Glutamatergic neuron (in vitro differentiated cells): ENCODE measurements at places on chromosomes 12 and 14. TPM values are rescaled to one million over a fixed set of nuclear protein-coding genes. Genes with fewer than 3 reads are reported as not detected.

FCF1 gene
- 39.9 TPM for total RNA-seq

GRCh38 chr12:102883204-102883799 is 33.7 kb downstream of the PAH start:
- DNase-seq: peak; percentile 83
- no peaks in the 10 kb centered on the region for H3K4me1 ChIP-seq
- no peaks in the 10 kb centered on the region for H3K36me3 ChIP-seq
- H3K27ac ChIP-seq: no peak overlapping the region

- peak overlapping the region; percentile 44 for H3K27ac ChIP-seq
- H3K36me3 ChIP-seq: peaks cover 7% of the 10 kb centered on the region
- peaks cover 13% of the 10 kb centered on the region for H3K27me3 ChIP-seq
- DNase-seq: peak; percentile 59
- no peak overlapping the region for H3K4me3 ChIP-seq
Observed at GRCh38 chr12:124687917-124688316, 120.5 kb upstream of the NCOR2 start.

DNA sequence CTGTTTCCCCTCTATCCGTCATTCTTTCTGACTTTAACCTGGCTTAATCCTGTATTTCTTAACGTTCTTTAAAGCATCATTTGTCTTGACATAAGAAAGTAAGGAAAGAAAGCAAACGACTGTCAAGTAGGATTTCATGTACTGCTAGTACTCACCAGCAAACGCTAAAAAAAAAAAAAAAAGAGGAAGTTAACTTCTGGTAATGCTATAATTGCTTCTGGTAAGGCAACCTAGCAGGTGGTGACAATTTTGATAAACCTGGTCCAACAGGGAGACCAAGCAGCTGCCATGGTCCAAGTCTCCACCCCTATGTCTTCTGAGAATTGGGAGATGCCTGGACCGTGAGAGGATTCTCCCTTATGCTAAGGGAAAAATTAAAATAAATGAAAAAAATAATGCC is 306.6 kb downstream of the DAD1 start:
- no peak overlapping the region for H3K4me3 ChIP-seq
- peaks cover 5% of the 10 kb centered on the region for H3K4me1 ChIP-seq
- DNase-seq: no peak
- no peaks in the 10 kb centered on the region for H3K27me3 ChIP-seq

IL26 gene
- total RNA-seq: not detected

DNA sequence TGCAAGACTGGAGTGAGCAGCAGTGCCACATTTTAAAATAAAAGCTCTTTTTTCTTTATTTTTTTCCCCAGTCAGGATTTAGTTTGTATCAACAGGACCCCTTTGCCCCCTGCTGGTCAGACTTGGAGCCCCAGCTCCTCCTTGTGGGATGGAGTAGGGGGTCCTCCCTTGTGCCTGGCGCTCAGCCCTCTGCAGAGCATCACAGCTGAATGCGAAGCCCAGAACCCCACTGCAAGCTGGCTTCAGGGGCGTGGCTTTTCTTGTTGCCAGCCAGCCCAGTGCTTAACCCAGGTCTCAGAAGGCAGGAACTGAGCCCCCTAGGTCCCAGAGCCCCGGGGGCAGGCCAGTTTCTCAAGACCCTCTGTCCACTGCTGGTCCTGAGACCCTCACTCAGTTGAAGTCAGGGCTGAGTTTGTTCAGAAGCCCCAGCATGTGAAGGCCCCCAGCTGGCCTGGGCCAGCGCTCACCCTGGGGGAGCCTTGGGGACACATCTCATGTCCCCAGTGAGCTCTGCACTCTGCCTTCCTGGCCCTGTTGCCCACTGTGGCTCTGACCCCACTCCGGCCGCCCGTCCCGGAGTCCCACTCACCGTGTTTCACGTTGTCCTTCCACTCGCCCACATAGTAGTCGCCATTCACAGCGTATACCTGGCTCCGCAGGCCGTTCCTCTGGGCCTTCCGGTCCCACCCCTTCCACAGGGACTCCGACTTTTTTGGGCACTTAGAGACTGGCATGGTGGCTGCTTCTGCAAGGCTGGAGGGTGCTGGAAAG is 519 bp downstream of the MORN3 start:
- H3K4me1 ChIP-seq: peaks cover 7% of the 10 kb centered on the region
- DNase-seq: peak; percentile 85

CAMKK2 gene
- total RNA-seq: 50.2 TPM

GRCh38 chr14:35231207-35231760 is 60.9 kb upstream of the PSMA6 start:
- no peak overlapping the region for H3K27ac ChIP-seq
- no peaks in the 10 kb centered on the region for H3K36me3 ChIP-seq
- H3K4me1 ChIP-seq: peaks cover 9% of the 10 kb centered on the region
- no peaks in the 10 kb centered on the region for H3K27me3 ChIP-seq
- H3K4me3 ChIP-seq: no peak overlapping the region

GRCh38 chr14:72516936-72517700 is 376.8 kb downstream of the DPF3 start:
- peak; percentile 83 for DNase-seq
- H3K4me3 ChIP-seq: no peak overlapping the region
- no peak overlapping the region for H3K27ac ChIP-seq

DNA sequence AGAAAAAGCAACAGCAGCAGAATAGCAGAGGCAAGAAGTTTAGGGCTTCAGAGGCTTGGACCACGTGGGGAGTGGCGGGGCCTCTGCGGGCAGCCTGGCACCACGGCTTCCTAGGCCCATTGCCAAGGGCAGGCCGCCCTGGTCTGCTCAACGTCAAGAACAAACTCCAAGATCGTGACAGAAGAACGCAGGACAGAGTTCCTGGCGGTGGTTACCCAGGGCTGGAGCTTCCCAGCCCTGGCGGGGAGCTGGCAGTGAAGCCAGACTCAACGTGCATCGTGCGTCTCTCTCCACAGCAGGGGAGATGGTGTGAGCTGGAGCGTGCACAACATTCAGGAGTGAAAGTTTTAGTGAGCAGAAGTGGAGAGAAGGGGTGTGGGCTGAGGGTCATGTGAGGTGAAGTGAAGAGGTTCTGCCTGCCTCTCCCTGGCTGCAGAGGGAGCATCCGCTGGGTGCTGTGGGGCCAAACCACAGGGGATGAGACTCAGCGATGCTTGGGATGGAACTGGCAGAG is 13.9 kb upstream of the CACNA2D4 start:
- no peak overlapping the region for H3K4me3 ChIP-seq
- no peak overlapping the region for H3K27ac ChIP-seq
- DNase-seq: no peak
- no peaks in the 10 kb centered on the region for H3K36me3 ChIP-seq
- H3K4me1 ChIP-seq: peaks cover 10% of the 10 kb centered on the region

DNA sequence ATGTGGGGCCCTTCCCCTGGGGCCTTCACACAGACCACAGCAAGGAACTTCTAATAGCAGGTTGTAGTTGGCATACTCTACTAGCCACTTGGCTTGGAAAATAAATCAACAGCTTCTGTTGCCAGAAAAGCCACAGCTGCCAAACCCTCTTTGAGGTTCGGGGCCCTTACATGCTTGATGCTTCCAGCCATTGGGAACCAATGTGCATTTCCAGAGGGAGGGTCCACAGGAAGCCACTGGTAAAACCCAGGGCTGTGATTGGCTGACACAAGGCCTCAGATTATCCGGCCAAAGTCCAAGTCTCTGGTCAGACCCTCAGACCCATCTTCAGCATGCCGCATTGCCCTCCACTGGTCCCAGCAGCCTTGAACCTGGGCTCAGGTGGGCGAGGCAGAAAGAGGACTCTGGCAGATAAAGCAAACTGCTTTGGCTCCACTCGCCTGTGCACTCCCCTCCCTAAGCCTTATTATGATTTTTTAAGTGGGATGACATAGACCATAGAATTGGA is 214.4 kb downstream of the BCL11B start:
- H3K4me1 ChIP-seq: no peaks in the 10 kb centered on the region
- no peak overlapping the region for H3K4me3 ChIP-seq
- H3K36me3 ChIP-seq: peaks cover 6% of the 10 kb centered on the region
- peaks cover 4% of the 10 kb centered on the region for H3K27me3 ChIP-seq

AQP6 gene
- total RNA-seq: 0.37 TPM

GRCh38 chr14:64758025-64758521 is 53.8 kb downstream of the PLEKHG3 start:
- peaks cover 23% of the 10 kb centered on the region for H3K27me3 ChIP-seq
- peaks cover 39% of the 10 kb centered on the region for H3K4me1 ChIP-seq
- DNase-seq: peak; percentile 50
- H3K27ac ChIP-seq: peak overlapping the region; percentile 53
- no peaks in the 10 kb centered on the region for H3K36me3 ChIP-seq

OR4E2 gene
- not detected for total RNA-seq

- no peak for DNase-seq
- no peak overlapping the region for H3K4me3 ChIP-seq
- H3K4me1 ChIP-seq: peaks cover 24% of the 10 kb centered on the region
- peaks cover 9% of the 10 kb centered on the region for H3K36me3 ChIP-seq
- no peak overlapping the region for H3K27ac ChIP-seq
Observed at GRCh38 chr12:94829552-94829951, 173.9 kb downstream of the NDUFA12 start.

GRCh38 chr12:120290609-120291305 is 946 bp downstream of the RNU4-2 start:
- peaks cover 5% of the 10 kb centered on the region for H3K27me3 ChIP-seq
- no peaks in the 10 kb centered on the region for H3K36me3 ChIP-seq
- H3K4me1 ChIP-seq: peaks cover 1% of the 10 kb centered on the region
- no peak overlapping the region for H3K27ac ChIP-seq
- DNase-seq: no peak

DNA sequence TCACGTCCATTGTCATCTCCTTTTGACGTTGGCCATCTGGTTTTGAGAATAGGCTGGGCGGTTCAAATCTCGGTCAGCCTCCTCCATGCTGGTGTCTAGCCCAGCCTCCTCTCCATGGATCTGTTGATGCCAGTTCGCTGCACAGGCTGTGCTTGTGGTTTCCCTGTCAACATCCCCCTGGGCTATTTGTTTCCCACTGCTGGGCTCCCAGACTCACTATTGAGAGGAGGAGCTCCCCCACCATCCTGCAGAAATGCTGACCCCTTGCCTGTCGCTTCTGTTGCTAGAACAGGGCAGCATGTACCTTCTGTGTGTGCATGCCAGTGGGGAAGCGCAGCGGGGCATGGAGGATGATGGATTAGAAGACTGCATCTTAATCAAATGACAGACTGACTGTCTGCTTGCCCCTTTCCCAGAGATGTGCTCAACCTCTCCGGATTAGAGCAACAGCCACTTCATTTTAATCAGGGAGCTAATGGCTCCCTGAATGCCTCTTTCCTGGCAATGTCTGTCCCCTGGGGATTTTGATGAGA is 170.5 kb downstream of the TSPAN9 start:
- peak overlapping the region; percentile 25 for H3K27ac ChIP-seq
- no peak overlapping the region for H3K4me3 ChIP-seq
- no peak for DNase-seq

DNA sequence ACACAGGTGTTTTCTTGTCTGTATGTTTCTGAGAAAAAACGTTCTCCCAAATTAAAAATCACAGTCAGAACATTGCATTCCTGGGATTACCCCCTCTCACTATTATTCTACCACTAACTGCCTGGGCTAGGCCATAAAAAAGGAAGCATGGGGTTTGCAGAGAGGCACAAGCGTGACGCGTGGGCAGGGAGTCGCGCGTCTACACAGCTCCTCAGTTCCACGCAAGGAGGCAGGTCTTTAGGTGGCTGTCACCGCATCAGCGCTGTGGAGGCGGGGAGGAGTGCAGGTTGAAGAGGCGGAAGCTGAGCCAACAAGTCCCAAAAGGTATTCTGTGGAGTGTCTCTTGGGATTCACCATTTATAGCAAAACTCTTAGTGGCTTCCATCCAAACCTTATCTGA is 109.9 kb downstream of the RIMBP2 start:
- no peak overlapping the region for H3K4me3 ChIP-seq
- H3K4me1 ChIP-seq: no peaks in the 10 kb centered on the region
- H3K27ac ChIP-seq: no peak overlapping the region
- no peaks in the 10 kb centered on the region for H3K36me3 ChIP-seq

DNA sequence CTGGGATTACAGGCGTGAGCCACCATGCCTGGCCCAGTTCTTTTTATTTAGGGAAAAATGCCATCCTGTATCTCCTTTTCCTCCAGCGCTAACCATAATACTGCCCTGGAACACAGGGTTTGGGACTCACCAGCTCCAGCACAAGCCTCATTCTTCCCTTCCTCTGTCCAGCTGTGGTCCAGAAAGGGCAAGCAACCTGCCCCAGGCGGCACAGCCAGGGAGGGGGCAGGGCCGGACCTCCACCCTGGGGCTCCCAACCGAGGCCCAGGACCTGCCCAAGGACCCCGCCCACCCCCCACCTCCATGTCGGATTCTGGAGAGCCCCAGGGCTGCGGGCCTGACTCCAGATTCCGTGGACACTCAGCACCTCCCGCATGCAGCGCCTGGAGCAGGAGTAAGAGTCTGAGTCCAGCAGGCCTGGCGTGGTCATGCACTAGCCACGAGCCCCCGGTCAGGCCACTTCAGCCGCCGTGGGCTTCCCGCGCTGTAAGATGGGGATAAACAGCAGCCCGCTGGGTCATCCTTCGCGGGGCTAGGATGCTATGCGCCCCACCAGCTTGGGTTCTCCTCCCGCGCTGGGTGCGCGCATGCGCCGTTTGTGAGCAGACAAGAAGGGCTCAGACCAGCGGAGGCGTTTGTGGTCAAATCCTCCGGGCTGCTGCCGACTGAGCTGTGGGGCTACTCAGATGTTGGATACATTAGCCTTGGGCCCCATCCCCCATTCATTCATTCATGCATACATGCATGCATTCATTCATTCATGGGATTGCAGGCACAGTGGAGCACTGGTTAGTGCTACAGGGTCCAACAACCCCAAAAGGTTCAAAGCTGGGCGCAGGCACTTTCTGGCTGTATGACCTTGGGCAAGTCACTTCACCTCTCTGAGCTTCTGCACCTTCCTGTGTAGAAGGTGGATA is 16.3 kb downstream of the TMEM119 start:
- no peak for DNase-seq
- no peak overlapping the region for H3K4me3 ChIP-seq
- H3K27me3 ChIP-seq: peaks cover 6% of the 10 kb centered on the region

AJUBA gene
- total RNA-seq: 0.34 TPM

MYL2 gene
- total RNA-seq: not detected

KRT72 gene
- not detected for total RNA-seq

NTN4 gene
- total RNA-seq: 0.59 TPM

- no peak for DNase-seq
- H3K4me3 ChIP-seq: no peak overlapping the region
- H3K27me3 ChIP-seq: peaks cover 2% of the 10 kb centered on the region
- H3K36me3 ChIP-seq: no peaks in the 10 kb centered on the region
- no peak overlapping the region for H3K27ac ChIP-seq
Observed at GRCh38 chr12:45324391-45324790, 108.5 kb downstream of the ANO6 start.

- peaks cover 8% of the 10 kb centered on the region for H3K27me3 ChIP-seq
- no peaks in the 10 kb centered on the region for H3K36me3 ChIP-seq
- peak overlapping the region; percentile 90 for H3K4me3 ChIP-seq
- peak; percentile 90 for DNase-seq
- H3K4me1 ChIP-seq: peaks cover 75% of the 10 kb centered on the region
- peak overlapping the region; percentile 99 for H3K27ac ChIP-seq
Observed at GRCh38 chr14:77040059-77040740, 11.7 kb upstream of the IRF2BPL start.

DNA sequence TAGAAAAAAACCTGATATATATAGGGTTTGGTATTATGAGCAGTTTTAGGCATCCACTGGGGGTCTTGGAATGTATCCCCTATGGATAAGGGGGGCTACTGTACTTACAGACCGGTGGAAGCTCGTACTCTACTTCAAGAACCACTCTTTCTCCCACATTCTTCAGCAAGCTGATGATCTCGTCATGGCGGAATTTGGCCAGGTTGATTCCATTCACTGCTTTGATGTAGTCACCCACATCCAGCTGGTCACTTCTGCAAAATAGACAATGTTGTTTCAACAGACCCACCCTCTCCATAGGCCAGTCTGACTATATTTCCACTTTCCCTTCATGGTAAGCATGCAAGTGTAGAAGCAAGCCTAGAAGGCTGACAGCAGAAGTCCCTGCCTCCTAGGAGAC is 139.9 kb downstream of the GRIP1 start:
- H3K27me3 ChIP-seq: no peaks in the 10 kb centered on the region
- H3K4me3 ChIP-seq: no peak overlapping the region
- no peak overlapping the region for H3K27ac ChIP-seq
- H3K4me1 ChIP-seq: no peaks in the 10 kb centered on the region
- no peak for DNase-seq
- H3K36me3 ChIP-seq: no peaks in the 10 kb centered on the region
